ENCODE measurements at places on chromosomes 5 and 9.

DNA sequence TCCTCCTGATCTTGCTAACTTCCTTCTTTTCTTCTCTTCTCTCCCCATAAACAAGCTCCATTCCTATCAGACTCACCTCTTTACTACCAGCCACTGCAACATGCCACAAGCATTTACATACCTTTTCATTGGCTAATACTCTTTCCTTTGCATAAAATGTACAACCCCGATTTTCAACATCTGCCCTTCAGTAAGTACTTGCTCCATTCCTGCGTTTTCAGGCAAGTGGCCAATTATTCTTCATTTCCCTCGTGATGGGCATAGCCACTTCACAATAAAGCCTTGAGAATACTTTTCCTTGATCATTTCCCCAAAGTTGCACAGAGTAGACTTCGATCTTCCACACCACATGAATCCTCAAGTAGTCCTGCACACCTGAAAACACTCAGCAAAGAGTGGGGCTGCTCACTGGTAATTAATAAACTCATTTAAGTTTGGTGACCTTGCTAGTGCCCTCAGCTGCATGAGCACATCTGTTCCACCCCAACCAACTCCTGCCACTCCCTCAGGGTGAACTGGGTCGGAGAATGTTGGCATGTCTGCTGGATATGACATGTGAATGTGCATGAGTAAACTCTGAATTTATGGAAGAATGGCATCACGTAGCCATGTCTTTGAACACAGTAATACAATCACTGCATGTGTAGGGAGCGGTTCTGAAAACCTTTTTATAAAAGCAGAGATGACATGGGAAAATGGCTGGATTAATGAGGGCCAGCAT, 535.8 kb downstream of the SEMA5A start:
- DNase-seq: no peak

DNA sequence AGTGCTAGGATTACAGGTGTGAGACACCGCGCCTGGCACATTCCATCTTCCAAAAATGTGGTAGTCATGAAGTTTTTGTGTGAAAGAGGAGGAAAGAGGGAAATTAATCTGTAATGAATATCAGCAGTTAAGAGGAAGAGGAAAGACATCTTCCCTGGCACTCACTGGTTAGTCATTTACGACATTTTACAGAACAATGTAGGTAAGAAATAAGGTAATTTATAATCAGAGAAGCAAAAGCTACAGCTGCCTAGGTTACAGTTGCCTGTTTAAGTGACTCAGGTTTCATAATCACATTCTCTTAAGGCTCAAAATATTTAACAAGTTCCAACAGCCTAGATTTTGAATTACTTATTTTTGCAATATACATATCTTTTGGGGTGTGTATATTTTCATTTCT, 26.9 kb downstream of the CNOT6 start:
- DNase-seq: no peak

DNA sequence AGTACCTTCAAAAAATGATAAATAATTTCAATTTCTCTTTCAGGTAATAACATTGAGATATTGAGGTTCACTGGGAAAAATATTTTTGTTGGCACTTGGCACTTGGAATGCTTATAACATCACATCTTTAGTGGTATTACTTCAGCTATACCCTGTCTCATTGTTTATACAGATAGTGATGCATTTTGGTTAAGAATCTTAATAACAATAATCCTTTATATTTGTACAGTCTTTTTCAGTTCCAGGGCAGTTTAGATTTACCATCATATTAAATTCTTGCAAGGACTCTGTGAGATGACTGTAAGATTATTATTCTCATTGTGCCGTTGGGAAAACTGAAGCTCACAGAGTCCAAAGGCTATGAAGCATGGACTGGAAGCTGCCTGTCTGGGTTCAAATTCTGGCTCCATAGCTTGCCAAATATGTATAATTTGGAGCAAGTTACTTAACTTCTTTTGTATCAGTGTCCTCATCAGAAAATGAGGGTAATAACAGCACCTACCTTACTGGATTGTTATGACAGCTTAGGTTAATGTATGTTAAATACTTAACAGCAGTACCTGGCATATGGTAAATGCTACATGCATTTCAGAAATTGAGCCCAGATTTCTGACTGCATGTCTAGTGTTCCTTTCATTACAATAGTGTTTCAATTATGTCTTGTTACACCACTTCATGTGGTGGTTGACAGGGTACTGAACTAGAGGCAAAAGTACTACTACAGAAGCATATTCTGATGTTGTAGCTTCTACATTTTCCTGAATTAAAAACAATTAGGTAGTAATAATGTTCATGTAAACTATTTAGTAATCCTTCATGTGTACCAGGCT, 272.2 kb downstream of the PLK2 start:
- DNase-seq: no peak

- no peak for DNase-seq
Measured at GRCh38 chr5:144004146-144004545, 166.3 kb downstream of the YIPF5 start.

DNA sequence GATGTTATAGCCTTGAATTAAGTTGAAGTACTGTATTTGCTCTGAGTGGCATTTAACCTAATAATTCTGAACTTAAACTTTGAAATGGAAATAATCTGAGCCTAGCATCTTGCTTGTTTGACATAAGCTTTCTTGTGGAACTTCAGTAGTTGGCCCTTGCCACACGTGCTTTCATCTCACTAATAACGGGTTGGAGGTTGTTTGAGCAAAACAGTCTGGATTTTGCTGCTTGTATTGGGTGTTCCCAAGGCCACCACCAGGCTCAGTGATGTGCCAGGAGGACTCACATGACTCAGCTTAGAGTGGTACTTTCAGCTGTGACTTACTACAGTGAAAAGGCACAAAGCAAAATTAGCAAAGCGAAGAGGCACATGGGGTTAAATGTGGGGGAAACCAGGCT, 35.7 kb downstream of the SECISBP2 start:
- no peak for DNase-seq

- peak; percentile 45 for DNase-seq
Measured at GRCh38 chr5:133423618-133424282, 188.6 kb downstream of the FSTL4 start.

- DNase-seq: no peak
Measured at GRCh38 chr5:179198825-179199224, 138.7 kb downstream of the ZNF354C start.

GRCh38 chr5:124746916-124747790, 714 bp upstream of the ZNF608 start:
- peak; percentile 89 for DNase-seq

- no peak for DNase-seq
Measured at GRCh38 chr9:82454509-82455190, 466.1 kb downstream of the SPATA31D1 start.

DNA sequence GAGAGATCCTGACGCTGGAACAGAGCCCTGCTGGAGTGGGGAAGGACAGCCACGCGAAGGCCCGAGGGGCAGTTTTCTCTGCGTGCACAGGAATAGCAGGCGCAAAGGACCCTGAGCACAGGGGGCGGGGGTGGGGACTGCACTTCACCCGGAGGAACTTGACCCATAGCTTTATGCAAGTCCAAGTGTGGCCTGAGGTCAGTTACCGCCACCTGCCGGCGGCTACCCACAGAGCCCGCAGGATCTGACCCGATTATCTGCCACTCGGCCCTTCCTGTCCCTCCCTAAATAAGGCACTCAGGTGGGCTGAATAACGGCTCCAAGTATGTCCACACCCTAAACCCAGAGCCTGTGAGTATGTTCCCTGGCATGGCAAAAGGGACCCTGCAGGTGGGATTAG, 65.4 kb upstream of the FCN1 start:
- DNase-seq: no peak

- no peak for DNase-seq
Measured at GRCh38 chr5:42598311-42598710, 158.3 kb upstream of the CCDC152 start.

- no peak for DNase-seq
Measured at GRCh38 chr5:168847511-168848073, 268.4 kb upstream of the PANK3 start.

- DNase-seq: peak; percentile 74
Measured at GRCh38 chr5:141850244-141850768, 27.9 kb downstream of the PCDH1 start.

DNA sequence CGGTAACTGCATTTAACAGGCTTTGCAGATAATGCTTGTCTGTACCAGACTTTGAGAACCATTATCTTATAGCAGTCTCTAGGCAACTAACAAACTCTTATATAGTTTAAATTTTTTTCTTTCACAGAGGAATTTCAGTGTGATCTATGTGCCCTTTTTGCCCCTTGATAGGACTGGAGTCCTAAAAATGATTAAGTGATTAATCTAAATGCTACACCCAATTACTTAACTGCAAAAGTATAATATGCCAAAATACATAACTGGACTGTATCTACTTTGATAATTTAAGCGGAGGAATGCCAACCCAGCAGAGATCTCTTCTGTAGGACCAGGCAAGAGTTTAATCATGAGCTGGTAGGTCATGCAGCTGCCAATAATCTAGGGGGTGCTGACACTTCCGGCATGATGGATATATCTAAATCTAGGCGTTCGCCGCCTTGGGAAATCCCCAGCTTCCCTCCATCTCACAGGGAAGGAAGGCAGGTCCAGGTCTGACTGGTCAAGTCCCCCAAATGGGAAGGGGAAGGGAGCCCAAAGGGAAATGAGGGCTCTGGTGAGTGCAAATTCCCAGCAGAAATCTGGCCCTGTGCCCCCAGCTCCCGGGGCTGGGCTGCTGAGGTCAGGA, 205.6 kb downstream of the GAPVD1 start:
- DNase-seq: no peak

GRCh38 chr5:89123581-89123980, 240.6 kb upstream of the MEF2C start:
- no peak for DNase-seq

DNA sequence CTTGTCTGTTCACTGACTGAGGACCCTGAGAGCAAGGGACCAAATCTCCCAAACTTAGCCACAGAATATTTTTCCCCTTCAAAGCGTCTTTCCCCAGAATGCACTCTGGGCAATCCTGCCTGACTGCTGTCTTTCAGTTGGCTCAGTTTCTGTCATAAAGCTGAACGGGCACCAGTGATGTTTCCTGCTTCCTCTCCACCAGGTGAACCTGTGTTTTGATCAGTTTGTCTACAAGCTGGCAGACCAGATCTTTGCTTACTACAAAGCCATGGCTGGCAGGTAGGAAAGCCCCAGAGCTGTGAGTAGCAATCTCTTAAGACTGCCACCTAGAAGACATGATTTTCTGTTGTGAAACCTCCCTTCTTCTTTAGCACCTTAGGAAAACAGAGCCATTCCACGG, 61.8 kb downstream of the CYFIP2 start:
- no peak for DNase-seq

- DNase-seq: no peak
Measured at GRCh38 chr9:77427256-77427927, 220.7 kb downstream of the GNA14 start.

DNA sequence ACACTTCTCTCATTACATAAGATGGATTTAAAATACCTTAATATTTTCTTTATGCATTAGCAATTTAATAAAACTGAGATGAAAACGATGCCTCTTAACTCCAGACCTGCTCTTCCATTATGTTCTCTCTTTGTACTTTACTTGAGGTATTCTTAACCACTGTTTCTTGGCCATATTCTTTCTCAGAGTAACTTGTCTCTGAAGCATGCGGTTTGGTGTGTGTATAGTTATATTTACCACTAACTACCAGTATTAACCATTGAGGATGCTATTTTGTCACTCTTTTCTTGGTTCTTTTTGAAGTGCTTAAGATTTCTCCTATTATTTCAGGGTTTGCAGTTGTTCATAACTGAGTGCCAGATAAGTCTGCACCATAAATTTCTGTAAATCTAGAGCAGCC, 17.9 kb downstream of the TMEM167A start:
- no peak for DNase-seq

- no peak for DNase-seq
Measured at GRCh38 chr5:88656221-88656950, 226.6 kb downstream of the MEF2C start.

- DNase-seq: no peak
Measured at GRCh38 chr9:82972446-82972845, 90.5 kb downstream of the RASEF start.

DNA sequence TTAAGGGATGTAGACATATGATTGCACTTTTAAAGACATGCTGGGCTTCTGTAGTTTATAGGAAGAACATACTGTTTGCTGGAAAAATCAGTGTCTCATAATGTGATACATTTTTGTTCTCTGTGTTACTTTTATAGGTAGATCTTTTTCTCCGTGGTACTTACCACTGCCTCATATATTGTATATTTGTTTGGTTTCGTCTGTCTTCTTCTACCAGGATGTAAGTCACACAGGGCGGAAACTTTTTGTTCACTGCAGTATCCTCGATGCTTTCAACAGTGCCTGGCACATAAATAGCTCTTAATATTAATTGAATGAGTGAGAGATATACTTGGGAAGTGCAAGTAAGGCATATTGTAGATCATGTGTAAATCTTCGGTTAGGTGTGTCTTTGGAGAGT, 135.4 kb downstream of the GDNF start:
- DNase-seq: no peak

DNA sequence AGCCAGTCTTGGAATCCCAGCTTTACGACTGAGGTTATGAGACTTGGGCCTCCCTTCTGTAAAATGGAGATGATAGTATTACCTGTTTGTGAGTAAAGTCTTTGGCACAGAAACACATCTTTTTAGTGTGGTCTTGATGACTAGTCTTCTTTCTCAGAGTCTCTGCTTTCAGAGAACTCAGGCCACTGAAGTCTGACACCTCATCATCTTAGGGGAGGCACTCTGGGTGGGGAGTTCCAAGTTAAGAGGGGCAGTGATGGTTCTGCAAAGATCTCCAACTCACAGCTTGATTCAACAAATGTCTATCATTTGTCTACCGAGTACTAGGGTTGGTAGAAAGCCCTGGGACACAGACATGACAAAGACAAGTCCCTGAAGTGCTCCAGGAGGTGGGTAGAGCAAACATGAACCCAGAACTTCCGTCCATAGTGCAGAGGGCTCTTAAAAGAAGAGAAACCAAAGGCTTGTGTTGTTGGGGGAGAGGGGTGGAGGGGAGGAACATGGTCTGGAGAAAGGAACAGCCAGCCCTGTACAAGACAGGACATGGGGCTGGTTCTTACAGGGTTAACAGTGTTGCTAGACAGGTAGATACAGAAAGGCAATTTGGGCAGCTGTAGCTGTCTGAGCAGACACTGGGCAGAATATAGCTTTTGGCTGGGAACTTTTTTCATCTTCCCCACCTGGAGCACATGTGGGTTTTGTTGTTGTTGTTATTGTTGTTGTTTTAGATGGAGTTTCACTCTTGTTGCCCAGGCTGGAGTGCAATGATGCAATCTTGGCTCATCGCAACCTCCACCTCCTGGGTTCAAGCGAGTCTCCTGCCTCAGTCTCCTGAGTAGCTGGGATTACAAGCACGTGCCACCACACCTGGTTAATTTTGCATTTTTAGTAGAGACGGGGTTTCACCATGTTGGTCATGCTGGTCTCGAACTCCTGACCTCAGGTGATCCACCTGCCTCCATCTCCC, 2.6 kb upstream of the CD14 start:
- no peak for DNase-seq

DNA sequence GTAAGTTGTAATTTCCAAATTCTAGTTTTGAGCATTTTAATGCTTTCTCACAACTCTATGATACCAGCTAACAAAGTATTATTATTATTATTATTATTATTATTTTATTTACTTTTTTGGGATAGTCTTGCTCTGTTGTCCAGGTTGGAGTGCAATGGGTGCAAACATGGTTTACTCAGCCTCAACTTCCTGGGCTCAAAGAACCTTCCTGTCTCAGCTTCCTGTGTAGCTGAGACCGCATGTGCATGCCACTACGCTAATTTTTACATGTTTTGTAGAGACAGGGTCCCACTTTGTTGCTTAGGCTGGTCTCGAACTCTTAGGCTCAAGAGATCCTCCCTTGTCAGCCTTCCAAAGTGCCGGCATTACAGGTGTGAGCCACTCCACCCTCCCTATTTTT, 27.0 kb downstream of the LRRC70 start:
- DNase-seq: no peak
